GF-D8 (cell line): ENCODE measurements at places on chromosomes 1 and 21.
A peak's percentile ranks its signal among the peaks of the same experiment; 100 is the strongest.

GRCh38 chr1:84271441-84272151 is 29.9 kb upstream of the SAMD13 start:
- no peak for DNase-seq

GRCh38 chr1:65469889-65470340 is 49.4 kb downstream of the LEPR start:
- DNase-seq: no peak

GRCh38 chr1:65880611-65881010 is 87.9 kb downstream of the PDE4B start:
- no peak for DNase-seq

GRCh38 chr21:45074048-45074817 is at the start of gene ADARB1:
ADARB1 (plus strand) TSS chr21:45074580; CDS start chr21:45171657, 97,077 bp downstream.
- DNase-seq: no peak

GRCh38 chr1:245583575-245584330 is 429.0 kb downstream of the KIF26B start:
- no peak for DNase-seq

DNA sequence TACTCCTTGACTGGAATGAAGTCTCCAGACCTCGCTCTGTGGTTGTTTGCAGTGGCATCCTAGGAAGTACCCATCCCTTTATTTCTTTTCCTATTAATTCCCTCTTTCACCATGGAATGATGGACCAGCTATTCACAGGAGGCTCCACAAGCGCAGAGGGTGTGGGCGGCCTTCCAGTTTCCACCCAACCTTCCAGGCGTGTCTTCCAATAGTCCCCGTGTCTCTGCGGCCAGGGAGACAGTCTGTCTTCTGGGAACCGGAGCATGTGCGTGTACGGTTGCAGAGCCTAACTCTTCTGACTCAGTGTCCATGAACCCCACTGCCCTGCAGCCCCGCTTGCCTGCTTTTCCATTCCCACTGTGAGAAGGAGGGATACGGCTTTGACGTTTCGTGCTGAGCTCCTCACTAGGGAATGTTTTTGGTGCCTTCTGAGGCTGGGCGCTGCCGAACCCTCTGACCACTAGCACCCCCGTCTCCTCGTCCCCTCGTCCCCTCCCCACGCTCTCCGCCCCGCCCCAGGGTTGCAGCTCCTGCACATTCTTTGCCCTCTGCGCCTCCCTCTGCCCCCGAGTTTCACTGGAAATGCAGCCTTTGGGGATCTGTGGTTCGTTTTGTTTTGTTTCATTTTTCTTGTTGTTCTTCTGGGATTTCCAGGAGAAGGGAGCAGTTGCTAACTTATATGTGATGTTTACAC is 26.3 kb upstream of the FAM3B start:
- no peak for DNase-seq

DNA sequence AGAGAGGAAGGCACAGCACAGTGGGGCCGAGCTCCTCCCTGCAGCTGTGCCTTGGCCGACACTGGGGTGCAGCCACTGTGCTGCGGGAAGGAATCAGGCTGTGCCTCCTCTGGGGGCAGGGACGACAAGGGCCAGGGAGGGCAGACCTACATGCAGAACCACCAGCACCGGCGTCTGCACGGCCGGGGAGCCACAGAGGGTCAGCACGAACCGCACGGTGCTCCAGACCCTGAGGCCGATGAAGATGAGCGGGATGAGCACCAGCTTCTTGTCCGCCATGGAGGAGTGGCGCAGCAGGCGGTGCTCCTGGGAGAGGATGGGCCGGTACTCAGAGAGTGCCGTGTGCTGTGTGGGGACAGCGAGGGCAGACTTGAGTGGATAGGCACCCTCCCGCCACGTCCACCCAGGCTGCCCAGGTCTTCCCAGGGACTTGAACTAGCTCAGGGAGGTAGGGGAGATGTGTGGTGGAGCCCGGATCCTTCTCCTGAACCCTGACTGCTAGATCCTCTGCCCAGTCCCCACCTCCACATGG is 23.5 kb downstream of the GPR157 start:
- DNase-seq: no peak

- DNase-seq: no peak
These were observed 1675.7 kb upstream of the B3GALT2 start for GRCh38 chr1:194862129-194862528.

- no peak for DNase-seq
These were observed 31.3 kb upstream of the FOXO6 start for GRCh38 chr1:41329662-41330587.

DNA sequence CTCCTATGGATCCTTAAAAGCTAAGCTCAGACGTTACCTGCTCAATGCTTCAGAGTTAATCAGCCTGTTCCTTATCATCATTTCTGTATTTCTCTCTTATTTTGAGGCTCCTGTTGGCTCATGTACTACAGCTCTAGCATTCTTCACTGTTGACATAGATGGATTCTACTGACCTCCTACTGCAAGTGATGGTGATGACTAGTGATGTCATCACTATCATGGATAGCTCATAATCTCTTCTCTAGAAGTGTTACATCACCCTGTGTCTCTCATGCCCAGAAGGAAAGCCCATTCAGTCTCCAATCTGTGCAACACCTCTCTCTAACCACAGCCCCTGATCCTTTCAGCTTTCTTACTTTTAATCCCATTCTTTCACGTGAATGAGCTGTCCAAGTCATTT is 168.2 kb upstream of the DPT start:
- no peak for DNase-seq

DNA sequence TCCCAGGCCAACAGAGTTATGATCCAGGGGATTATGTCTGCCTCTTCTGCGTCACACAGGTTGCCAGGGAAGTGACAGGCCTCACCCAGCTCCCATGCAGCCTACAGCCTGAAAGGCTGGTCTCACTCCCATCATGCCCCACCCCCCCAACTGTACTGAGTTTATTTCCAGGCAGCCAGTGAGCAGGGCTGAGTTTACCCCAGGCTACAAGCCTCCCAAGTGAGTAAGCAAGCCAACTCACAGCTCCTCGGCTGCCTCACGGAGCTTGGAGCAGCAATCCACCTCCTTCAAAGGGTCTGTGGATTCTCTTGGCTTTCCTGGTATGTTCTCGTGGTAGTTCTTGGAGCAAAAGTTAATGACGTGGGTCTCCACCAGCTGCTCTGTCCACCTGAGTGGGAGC is 1147.6 kb upstream of the ADGRL4 start:
- DNase-seq: no peak

GRCh38 chr1:180144659-180145357 is 9.9 kb upstream of the QSOX1 start:
- no peak for DNase-seq

DNA sequence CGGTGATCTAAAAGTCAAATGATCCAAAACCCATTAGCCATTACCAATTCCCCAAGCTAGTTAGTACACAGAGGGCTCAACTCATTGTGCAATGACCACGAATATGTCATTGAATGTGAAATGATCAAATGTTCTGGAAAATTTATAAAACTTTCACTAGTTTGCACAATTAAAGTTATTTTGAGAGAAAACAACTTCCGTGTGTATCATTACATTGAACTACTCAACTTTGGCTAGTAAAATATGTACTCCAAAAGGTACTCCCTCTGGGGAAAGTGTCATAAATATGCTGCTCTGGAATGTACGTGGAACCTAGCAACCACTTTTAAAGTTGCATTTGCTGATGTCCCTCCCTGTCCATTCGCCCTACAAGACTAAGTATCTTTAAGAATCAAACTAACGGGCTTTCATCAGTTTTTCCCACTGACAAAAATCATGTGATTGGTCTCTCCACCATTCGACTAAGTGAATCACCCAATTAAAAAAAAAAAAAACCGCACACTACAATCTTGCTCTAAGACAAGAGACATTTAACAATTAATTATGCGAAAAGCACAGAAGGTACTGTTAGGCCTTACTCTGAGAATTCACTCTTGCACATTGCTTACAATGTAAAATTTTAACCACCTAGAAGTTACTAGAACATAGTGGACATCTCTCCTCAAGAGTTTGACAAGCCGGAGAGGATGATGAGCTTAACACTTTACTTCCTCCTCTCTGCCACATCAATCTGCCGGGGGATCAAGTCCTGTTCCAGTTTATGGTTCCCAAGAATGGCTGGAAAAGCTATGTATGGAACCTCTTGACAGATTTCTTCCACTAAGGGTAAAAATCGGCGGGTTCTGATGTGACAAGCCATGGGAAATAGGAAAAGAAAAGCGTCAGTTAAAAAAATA is 1.2 kb downstream of the ACBD3 start:
- no peak for DNase-seq

GRCh38 chr21:44297525-44298290 is 2.1 kb upstream of the PFKL start:
- peak; percentile 74 for DNase-seq

DNA sequence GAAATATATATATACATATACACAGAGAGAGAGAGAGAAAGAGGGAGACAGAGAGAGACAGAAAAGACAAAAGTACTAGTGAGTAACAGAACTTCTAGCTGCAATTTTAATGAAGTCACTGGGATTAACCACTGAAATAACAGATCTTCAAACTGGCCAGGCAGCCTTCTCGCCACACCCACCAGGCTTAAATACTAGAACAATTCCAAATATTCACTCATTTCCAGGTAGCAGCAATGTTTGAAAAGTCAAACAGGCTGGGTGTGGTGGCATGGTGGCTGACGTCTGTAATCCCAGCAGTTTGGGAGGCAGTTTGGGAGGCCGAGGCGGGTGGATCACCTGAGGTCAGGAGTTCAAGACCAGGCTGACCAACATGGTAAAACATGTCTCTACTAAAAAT is 5.2 kb downstream of the PRDX1 start:
- no peak for DNase-seq

DNA sequence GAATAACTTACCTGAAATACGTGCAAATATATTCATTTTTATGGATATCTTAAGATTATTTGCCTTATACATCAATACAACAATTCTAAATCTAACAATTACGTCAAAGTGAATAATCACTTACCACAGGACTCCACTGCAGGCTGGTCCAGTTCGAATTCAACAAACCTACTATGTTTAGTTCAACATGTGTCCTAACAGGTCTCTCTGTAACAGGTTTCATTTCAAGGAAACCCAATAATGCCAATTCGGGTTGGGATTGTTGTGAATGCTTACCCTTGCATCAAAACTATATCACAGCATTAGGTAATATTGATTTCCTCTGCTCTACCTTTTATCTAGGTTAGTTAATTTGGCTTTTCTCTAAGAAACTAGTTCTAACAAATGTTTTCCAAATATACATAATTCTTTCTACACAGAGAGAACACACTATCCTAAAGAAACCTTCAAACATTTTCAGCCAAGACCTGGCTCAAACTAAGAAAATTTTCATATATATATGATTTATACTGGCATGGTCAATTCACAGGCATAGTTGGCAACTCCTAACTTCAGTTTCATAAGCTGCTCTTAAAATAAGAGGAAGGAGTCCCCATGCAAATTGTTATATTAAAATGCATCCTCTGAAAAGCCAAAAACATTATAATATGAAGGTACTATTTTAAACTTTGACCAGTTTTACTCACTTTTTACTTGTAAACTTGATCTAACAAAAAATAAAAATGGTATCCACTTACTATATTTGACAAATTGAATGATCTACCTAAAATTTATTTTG is 4.5 kb downstream of the IVNS1ABP start:
- no peak for DNase-seq

GRCh38 chr1:9151328-9151860 is 22.5 kb upstream of the GPR157 start:
- DNase-seq: no peak

- no peak for DNase-seq
These were observed 122.7 kb downstream of the FASLG start for GRCh38 chr1:172781513-172782140.

- DNase-seq: no peak
These were observed 8.3 kb upstream of the CHD5 start for GRCh38 chr1:6188466-6188865.

DNA sequence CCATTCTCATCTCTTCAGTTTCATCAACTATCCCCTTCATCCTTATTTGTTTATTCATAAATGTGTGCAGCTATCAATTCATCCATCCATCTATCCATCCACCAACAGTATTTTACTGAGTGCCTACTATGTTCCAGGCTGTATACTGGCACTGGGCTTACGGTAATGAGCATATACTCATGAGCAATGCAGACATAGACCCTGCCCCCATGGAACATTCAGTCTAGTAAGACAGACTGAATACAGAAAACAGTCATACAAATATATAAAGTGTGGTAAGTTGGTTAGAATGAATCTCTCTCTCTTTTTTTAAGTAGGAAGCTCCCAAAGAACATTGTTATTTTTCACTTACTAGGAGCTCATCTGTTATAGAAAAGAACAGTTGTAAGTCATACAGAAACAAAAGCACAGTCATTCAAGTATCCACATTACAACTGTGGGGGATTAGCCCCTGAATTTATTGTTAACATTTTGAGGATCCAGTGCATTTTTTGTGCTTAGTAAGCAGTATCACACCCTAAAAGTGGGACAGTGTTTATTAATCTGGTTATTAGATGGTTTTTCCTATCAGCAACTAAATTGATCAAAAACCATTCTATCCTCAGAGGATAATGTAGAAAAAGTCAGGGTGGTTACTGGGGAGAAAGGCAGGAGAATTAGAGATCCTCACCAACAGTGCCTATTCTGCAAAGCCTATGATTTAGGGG is 3.6 kb downstream of the SLC16A4 start:
- DNase-seq: no peak

DNA sequence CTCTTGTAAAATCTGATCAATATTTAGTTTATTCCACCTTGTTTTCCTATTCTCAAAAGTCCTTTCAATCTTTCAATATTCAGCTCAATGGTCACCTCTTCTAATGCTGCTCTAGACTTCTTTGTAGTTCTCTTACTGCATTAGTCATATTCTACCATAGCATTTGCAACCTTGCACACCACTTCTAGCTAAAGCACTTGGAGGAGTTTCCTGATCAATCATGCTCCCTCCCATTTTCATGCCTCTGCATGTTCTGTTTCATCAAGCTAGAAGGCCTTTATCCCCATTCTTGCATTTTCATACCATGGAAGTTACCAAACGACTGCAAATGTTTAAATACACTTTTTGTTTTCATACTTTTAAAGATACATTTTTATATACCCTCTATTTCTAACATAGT is 72.1 kb downstream of the SLC5A9 start:
- no peak for DNase-seq

DNA sequence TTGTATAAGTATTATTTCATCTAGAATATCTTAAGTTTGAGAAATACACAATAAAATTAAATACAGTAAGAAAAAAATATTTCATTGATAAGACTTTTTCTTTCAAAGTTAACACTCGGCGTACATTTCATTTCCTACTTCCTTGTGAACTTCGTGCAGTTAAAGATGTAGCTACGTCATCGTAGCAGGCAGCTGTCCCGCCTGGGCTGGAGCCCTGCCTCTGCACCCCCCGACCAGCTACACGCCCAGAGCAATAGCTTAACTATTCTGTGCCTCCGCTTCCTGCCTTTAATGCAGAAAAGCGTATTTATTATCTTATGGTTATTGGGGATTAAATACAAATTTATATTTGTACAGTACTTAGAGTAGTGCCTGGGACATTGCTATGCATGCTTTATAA is 53.5 kb downstream of the CLSTN1 start:
- no peak for DNase-seq

GRCh38 chr1:156439777-156440183 is 60.8 kb downstream of the MEF2D start:
- no peak for DNase-seq

GRCh38 chr1:228749765-228750164 is 14.5 kb downstream of the RHOU start:
- DNase-seq: no peak
